ENCODE measurements at places on chromosomes 16 and 17.
A peak's percentile ranks its signal among the peaks of the same experiment; 100 is the strongest.

DNA sequence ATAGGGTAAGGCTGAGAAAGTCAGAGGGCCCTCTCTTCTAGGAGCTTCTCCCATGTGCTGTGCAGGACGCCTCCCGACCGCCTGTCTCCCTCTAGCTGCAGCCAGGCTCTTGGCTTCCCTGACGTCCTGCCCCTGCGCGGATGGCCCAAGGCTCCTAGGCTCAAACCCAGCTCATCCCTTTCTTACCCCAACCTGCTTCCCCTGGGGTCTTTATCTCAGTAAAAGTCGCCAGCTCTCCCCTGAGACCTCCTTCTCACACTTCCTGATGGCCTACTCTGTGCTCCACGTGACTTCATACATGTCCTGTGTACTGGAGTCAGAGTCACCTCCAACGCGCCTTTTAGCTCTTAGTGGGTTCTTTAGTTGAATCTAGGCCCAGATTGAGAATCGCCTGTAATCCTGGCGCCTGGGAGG, 1.1 kb upstream of the ZNF747 start:
- DNase-seq = peak; percentile 57

DNA sequence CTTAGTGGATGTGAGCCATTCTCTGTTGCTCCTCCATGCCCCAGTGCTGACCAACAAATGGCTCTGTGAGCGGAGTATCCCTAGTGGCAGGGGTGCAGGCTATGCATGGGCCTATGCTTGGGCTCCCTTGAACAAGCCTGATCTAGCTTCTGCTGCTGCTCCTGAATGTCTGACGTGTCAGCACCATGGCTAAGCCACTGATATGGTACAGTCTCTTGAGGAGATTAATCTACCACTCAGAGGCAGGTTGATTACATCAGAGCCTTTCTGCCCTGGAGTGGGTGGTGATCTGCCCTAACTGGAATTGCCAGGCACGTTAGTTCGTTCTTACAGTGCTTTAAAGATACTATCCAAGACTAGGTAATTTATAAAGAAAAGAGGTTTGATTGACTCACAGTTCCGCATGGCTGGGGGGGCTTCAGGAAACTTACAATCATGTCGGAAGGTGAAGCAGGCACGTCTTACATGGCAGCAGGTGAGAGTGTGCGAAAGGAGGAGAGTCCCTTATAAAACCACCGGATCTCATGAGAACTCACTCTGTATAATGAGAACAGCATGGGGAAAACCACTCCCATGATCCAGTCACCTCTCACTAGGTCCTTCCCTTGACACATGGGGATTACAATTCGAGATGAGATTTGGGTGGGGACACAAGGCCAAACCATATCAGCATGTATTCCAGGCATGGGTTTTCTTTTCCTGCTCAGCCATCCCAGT, 41.5 kb upstream of the B4GALNT2 start:
- DNase-seq = no peak

- DNase-seq = no peak
Observed at GRCh38 chr17:38724337-38724988, 5.7 kb upstream of the CISD3 start.

DNA sequence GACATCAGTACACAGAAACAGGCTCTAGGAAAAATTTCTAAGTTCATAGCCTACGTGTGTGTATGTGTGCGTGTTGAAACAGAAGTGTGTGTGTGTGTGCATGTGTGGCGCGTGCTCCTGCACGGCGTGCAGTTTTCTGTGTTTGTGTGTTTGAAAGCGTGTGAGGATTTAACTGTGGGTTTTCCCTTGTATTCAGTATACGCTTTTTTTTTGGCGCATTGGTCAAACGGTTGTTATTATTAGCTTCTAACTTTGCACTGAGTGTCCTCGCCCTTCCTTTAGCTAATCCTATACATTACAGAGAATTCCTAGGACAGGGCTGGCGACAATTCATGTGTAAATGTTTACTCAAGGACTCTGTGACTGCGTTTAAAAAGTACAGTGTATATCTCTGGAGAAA, 23.0 kb downstream of the TMC6 start:
- no peak for DNase-seq

GRCh38 chr16:5015351-5015750, 18.4 kb downstream of the NAGPA start:
- DNase-seq = no peak

GRCh38 chr16:86791287-86792035, 213.1 kb downstream of the FOXL1 start:
- DNase-seq = no peak

- no peak for DNase-seq
Observed at GRCh38 chr17:58005728-58006559, 1.1 kb downstream of the SRSF1 start.

DNA sequence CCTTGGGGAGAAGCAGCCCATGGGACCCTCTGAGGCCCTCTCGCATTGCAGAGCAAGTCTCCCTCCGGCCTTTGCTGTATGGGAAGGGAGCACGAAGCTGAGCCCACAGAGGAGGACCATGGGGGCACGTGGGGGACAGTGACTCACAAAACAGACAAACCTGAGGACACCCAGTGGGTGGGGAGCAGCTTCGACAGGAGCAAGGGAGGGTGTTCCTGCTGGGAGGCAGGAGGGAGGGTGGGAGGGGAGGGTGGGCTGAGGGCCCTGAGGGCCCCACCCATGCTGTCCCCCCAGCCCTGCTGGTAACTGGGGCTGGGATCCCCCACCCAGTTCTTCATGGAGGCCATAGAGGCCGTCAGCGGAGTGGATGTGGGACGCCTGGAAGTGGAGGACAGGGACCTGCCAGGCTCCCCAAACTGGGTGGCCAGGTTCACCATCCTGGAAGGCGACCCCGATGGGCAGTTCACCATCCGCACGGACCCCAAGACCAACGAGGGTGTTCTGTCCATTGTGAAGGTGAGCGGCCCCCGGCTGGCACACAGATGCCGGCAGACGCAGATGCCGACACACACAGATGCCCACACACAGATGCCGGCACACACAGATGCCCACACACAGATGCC, 12.5 kb downstream of the SLC22A31 start:
- DNase-seq = no peak

DNA sequence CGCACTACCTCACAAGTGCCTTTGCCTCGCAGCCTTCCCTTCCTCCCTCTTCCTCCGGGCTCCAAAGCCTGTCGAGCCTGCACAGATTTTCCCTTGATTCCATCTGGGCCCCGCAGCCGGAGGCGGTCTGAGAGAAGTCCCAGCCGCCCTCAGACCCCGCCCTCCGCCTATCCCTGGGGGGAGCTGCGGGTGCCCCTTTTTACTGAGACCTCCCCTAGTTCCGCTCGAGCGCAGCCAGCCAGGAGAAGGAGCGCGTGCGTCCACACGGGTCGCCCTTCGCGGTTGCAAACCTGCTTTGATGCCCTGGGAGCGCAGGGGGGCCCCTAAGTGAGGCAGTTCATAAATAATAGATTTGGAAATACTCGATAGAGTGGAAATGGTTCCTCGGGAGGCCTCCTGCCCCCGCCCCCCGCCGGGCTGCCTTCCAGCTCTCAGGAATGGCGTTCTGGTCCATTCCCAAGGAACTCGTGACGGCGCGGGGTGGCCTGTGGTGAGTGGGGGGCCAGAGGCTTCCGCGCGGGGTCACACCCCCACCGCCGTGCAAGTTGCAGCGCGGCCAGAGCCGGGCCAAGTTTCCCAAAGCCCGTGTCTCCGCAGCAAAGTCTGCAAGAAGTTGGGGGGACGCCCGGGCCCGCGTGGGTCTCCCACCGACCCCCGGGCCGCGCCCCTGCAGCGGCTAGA, 610 bp downstream of the C16orf74 start:
- DNase-seq = no peak

- DNase-seq = no peak
Observed at GRCh38 chr16:56812884-56813283, 52.1 kb upstream of the SLC12A3 start.

DNA sequence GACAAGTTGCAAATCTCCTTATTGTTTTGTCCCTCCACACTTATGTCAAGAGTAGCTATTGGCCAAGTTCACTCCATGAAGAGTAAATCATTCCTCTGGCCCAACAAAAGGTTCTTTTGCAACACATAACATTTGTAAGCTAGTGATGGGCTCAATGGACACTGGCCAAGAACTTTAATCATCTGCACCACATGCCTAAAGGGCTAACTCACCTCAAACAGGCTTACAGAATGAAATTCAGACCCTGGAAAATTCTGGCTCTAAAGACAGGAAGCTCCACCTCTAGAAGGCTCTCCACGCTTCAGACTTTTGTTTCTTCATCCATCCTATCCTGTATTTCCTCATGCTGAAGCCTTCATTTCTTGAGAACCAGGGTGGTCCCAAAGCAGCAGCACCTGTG, 10.9 kb upstream of the ANKFN1 start:
- no peak for DNase-seq

DNA sequence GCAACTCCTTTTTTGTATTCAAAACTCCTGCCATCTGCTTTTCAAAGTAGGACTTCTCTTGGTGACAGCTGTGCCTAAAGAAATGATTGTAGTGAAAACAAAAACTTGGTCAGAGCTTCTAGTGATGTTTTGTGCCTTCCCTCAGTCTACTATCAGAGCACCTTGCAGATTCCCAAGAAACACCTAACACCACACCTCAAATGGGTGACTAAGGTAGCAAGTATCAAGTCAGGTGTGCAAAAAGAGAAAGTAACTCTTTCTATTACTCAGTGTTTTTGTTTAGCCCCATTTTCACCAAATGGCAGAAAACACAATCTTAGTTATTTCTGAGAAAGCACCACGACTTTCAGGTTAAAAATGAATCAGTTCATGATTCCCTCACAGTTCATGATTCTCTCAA, 2.0 kb upstream of the PMFBP1 start:
- DNase-seq = no peak

- DNase-seq = no peak
Observed at GRCh38 chr17:70172923-70173322, 3.6 kb downstream of the KCNJ2 start.

DNA sequence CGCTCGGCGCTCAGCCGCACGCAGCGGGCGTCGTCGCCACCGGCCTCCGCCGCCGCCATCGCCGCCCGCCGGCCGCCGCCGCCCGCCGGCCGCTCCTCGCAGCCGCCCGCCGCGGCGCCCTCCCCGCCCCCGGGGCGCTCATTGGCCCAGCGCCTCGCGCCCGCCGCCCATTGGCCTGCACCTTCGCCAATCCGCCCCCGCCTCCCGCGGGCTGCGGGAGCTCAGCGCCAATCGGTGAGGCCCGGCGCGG, at the start of gene PGP:
Gene PGP (minus strand): TSS at position 122 of the 250 bp plus-strand sequence. CDS start 63 bp downstream, at position 59.
- DNase-seq = no peak

GRCh38 chr17:4600563-4600962, 16.2 kb downstream of the SMTNL2 start:
- DNase-seq = no peak

GRCh38 chr17:10050597-10051101, 145.6 kb upstream of the RCVRN start:
- DNase-seq = peak; percentile 47

GRCh38 chr16:47779201-47780016, 318.3 kb downstream of the PHKB start:
- peak; percentile 9 for DNase-seq

DNA sequence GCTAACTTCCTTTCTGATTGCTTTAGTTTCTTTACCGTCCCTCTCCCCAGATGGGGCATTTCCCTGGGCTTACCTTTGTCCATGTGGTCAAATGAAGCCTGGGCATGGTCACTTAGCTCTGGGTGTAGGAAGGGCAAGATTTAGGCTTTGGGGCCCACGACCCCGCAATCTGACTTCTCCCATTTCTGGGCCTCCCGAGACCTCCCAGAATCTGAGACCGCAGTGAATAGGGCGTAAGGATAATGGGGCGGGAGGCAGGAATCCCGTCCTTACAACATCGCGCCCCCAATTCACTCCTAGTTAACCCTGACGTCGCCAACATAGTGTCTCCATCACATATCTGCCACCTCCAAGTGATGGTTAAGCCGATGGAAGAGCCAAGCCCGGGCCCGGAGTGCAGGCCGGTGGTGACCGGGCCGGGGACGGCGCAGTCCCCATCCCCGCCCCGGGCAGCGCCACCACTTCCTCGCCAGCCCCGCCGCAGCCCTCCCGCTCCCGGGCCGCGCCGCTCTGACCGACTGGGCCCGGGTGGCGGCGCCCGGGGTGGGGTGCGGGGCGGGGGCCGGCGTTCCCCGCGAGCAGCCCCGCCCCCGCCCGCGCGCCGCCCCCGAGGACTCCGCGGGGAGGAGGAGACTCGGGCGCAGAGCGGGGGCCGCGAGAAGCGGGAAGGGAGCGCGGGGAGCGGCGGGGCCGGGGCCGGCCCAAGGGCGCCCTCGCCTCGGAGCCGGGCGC, at the start of gene RHBDL3:
Gene RHBDL3 (plus strand): TSS at position 641 of the 732 bp plus-strand sequence. CDS start 358 bp downstream, outside the sequence.
- DNase-seq = no peak

DNA sequence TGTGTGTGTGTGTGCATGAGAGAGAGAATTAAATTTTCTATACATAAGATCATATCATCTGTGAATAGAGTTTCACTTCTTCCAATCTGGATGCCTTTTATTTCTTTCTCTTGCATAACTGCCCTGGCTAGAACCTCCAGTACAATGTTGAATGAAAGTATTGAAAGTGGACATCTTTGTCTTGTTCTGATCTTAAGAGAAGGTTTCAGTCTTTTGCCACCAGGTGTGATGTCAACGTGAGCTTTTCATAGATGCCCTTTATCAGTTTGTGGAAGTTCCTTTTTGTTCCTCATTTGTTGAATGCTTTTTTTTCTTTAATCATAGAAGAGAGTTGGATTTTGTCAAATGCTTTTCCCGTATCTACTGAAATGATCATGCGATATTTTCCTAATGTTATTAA, 63.3 kb downstream of the RNF213 start:
- no peak for DNase-seq

DNA sequence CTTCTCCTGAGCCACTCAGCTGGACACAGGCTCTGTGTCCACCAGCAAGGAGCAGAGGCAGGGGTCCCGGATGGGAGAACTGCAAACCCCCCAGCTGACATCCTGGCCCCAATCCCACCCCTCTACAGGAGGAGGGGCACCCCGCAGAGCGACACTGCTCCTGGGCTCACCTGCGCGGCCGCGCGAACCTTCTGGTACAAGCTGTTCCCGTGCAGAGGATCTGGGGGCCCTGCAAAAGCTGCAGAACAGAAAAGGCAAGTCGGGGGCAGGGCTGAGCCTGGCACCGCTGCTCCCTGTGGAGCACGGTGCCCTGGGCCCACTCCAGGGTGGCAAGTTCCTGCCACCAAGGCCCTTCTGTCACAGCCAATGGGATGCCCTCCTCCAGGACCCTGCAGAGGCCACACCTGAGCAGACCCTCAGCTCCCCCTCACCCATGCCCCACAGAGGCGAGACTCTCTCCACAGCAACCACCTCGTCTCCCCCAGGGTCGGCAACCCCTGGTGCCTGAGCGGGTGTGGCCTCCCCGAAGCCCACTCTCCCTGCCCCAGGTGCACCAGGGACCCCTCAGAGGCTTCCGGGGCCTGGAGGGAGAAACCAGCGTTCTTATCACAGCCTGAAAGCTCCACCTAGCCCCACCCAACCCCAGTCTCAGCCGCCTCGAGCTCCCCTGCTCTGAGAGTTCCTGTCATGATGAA, 4.9 kb downstream of the TEPSIN start:
- no peak for DNase-seq

DNA sequence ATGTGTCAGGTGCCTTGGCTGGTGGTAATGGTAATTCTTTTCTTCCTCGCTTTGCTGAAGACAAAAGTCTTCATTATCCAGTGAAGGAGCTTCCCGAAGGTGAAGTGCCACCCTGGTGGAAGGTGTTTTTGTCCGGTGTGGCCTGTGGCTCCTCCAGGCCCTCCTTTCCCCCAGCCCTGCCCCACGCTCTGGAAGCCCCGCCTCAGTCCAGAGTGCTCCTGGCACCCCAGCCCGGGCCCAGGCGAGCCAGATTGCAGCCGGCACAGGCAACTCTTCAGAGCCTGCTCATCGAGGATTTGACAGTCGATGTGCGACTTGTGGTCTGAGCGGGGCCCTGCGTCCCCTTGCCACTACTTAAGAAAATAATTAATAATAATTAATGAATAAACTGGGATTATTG, 93.7 kb downstream of the MGAT5B start:
- DNase-seq = no peak
